GM23248 (cell line): ENCODE measurements at places on chromosomes 2 and 18. TPM values are rescaled to one million over a fixed set of nuclear protein-coding genes. Genes with fewer than 3 reads are reported as not detected.

BOK gene
- total RNA-seq = 36.0 and 46.6 TPM in 2 replicates

RFTN2 gene
- 1.6 and 2.1 TPM in 2 replicates for total RNA-seq

CDKL4 gene
- 0.22 TPM in 1 of 2 replicates, not detected in the other for total RNA-seq

ME2 gene
- total RNA-seq = 24.5 and 32.2 TPM in 2 replicates

ZBTB7C gene
- not detected in 2 replicates for total RNA-seq

HOXD9 gene
- 4.2 and 7.0 TPM in 2 replicates for total RNA-seq

STARD6 gene
- not detected in 2 replicates for total RNA-seq

- no peak overlapping the region for H3K27ac ChIP-seq
- no peak for DNase-seq
- H3K4me3 ChIP-seq = no peak overlapping the region
- no peaks in the 10 kb centered on the region for H3K36me3 ChIP-seq
- no peaks in the 10 kb centered on the region for H3K27me3 ChIP-seq
- H3K4me1 ChIP-seq = peaks cover 24% of the 10 kb centered on the region
These were observed 103.8 kb downstream of the PLCL1 start for GRCh38 chr2:197908156-197908555.

DNA sequence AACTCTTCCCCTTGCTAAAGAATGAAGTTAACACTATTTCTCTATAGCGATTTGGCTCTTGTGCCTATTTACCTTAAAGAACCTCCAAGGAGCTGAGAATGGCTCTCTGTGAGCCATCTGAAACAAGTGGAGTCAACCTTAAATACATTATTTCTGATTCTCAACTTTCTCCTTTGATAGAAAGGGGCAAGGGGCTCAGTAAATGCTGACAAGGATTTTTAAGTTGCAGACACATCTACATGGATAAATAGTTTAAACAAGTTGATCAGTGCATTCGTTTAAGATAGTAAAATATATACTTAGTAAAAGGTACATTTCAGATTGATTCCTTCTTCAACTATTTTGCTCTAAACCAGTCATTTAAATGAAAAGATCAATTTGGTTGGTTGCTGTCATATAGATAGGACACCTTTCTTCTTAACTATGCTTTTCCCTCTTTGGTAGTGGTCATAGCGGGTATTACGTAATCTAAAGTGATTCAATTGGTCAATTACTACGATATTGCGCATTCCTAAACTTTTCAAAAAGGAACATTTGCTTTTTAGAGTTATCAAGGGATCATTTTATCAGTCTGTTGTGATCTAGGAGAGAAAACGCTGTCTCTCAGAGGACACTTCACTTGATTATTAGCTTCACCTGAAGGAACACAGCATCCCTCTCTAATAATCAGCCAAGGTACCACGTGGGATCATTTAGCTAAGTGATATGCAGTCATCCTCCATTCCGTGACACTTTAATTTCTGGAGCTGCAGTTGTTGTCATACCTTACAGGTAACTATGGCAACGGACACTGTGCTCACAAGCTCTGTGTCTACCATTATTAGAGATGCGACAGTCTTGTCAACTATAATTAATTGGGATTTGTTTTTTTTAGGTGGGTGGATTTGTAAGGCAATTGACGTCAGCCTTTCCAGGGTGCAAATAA is 50.9 kb upstream of the KCNE4 start:
- no peaks in the 10 kb centered on the region for H3K36me3 ChIP-seq
- no peaks in the 10 kb centered on the region for H3K27me3 ChIP-seq
- H3K4me3 ChIP-seq = no peak overlapping the region

DNA sequence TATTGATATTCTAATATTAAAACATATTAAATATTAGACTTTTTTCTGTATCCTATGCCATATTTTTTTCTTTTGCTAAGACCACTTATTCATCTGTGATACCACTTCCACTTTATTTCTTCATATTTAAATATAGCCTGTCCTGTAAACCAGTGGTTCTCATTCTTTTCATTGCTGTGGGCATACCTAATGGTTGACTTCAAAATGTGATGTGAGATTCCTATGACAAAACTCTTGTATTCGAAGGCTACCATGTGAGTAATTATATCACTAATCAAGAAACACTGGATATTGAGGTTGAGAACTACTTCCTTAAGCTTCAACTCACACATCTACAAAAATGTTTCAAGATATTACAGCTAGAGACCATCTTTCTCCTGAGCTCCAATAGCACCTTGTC is 3.6 kb downstream of the SCRN3 start:
- H3K4me3 ChIP-seq = no peak overlapping the region
- no peaks in the 10 kb centered on the region for H3K27me3 ChIP-seq
- H3K36me3 ChIP-seq = peaks cover 10% of the 10 kb centered on the region; the same call in 1 of the 2 replicates
- H3K4me1 ChIP-seq = peaks cover 7% of the 10 kb centered on the region

DNA sequence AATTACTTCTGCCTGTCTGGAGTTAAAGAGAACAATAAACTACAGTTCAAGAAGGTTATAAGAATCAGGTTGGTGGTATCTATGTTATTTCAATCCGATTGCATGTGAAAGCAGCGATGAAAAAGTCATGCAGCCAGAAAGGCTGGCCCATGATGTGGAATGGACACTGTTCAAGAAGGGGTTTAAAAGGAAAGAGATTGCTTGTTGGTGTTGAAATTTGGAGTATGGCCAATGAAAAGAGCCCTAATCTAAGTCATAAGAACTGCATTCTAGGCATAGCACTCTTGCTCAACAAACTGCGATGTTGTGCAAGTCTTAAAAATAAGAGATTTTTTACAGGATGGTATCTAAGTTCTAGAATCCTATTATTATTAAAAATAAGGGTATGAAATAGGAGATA is 61.3 kb downstream of the EFEMP1 start:
- no peaks in the 10 kb centered on the region for H3K27me3 ChIP-seq
- H3K36me3 ChIP-seq = peaks cover 22% of the 10 kb centered on the region
- H3K4me3 ChIP-seq = peak overlapping the region; percentile 37
- H3K27ac ChIP-seq = peak overlapping the region; percentile 100
- peaks cover 52% of the 10 kb centered on the region for H3K4me1 ChIP-seq

GRCh38 chr2:203689426-203690116 is 16.9 kb upstream of the CD28 start:
- no peak for DNase-seq
- H3K4me3 ChIP-seq = 0 out of 2 replicates have a peak overlapping the region, but pooled peaks have one; percentile 2
- no peaks in the 10 kb centered on the region for H3K36me3 ChIP-seq
- peaks cover 56% of the 10 kb centered on the region for H3K4me1 ChIP-seq
- H3K27me3 ChIP-seq = no peaks in the 10 kb centered on the region
- H3K27ac ChIP-seq = peak overlapping the region; percentile 100

GRCh38 chr2:85414761-85415553 is 3.6 kb upstream of the SH2D6 start:
- peaks cover 35% of the 10 kb centered on the region for H3K4me1 ChIP-seq
- no peaks in the 10 kb centered on the region for H3K27me3 ChIP-seq
- no peaks in the 10 kb centered on the region for H3K36me3 ChIP-seq
- H3K27ac ChIP-seq = no peak overlapping the region

- peaks cover 18% of the 10 kb centered on the region for H3K4me1 ChIP-seq
- no peaks in the 10 kb centered on the region for H3K36me3 ChIP-seq
- no peak overlapping the region for H3K27ac ChIP-seq
- no peak overlapping the region for H3K4me3 ChIP-seq
- no peaks in the 10 kb centered on the region for H3K27me3 ChIP-seq
These were observed 16.8 kb downstream of the TTC39C start for GRCh38 chr18:24031318-24031717.

- no peak overlapping the region for H3K27ac ChIP-seq
- no peaks in the 10 kb centered on the region for H3K36me3 ChIP-seq
- H3K27me3 ChIP-seq = no peaks in the 10 kb centered on the region
- H3K4me3 ChIP-seq = no peak overlapping the region
These were observed 4.6 kb upstream of the SEH1L start for GRCh38 chr18:12943215-12943614.

- no peaks in the 10 kb centered on the region for H3K4me1 ChIP-seq
- no peak overlapping the region for H3K4me3 ChIP-seq
- H3K27me3 ChIP-seq = no peaks in the 10 kb centered on the region
- no peaks in the 10 kb centered on the region for H3K36me3 ChIP-seq
These were observed 950.3 kb downstream of the TSN start for GRCh38 chr2:122705746-122706145.

- no peak for DNase-seq
- no peak overlapping the region for H3K4me3 ChIP-seq
- peaks cover 26% of the 10 kb centered on the region for H3K27me3 ChIP-seq
- no peaks in the 10 kb centered on the region for H3K4me1 ChIP-seq
- H3K27ac ChIP-seq = no peak overlapping the region
- H3K36me3 ChIP-seq = no peaks in the 10 kb centered on the region
These were observed 174.9 kb upstream of the SMAD2 start for GRCh38 chr18:48105317-48105716.

- no peaks in the 10 kb centered on the region for H3K4me1 ChIP-seq
- H3K27ac ChIP-seq = no peak overlapping the region
- H3K36me3 ChIP-seq = no peaks in the 10 kb centered on the region
- H3K4me3 ChIP-seq = no peak overlapping the region
- DNase-seq = no peak
These were observed 77.8 kb upstream of the ARHGAP15 start for GRCh38 chr2:143051465-143051864.

DNA sequence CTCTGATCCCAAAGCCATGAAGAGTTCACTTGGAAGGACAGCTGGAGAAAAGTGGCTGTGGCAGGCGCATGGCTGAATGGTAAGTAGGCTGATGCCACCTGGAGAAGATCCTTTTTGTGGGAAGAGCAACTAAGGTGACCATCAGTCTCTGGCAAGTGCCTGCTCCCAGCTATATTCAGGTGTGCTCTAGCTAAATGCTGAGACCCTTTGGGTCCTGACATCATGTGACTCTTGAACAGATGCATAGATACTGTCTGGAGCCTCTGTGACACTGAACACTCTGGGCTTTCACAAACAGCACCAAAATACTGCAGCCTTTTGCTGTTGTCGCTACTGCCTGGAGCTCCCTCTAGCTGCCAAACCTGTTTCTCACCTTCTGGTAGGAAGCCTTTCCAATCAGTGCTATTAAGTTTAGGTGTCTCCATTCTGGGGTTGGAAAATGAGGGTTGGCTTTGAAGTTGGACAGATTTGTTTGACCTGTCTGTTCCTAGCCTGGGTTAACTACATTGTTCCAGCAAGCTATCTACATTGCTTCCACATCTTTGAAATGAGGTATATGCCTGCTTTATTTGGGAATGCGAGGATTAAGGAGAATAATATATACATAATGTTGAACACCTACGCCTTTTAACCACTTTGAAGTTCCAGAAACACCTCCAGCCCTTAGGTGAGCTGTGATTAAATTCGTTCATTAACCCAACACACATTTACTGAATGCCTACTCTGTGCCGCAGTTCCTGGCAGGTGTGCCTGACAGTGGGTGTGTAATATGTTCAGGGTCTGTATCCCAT is 3.1 kb downstream of the EGR4 start:
- no peak overlapping the region for H3K27ac ChIP-seq
- no peaks in the 10 kb centered on the region for H3K4me1 ChIP-seq
- DNase-seq = peak; percentile 63
- H3K36me3 ChIP-seq = no peaks in the 10 kb centered on the region
- no peak overlapping the region for H3K4me3 ChIP-seq

DNA sequence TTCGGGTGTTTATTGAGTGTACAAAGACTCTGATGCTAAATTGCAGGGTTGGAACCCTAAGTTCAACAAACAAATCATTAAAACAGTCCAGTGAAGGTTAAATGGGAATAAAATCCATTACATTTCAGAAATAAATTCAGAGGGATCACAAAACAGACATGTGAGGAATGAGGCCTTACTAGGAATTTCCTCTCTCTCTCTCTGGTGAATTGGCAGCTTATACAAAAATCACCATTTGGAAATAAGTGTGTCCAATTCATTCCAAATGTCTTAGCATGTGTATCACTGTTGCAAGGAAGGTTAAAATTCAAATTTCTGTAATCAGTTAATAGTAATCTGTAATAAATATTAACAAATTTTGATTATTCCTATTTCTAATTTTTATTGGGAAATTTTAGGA is 228.6 kb upstream of the PXDN start:
- H3K4me1 ChIP-seq = no peaks in the 10 kb centered on the region
- DNase-seq = no peak
- no peak overlapping the region for H3K4me3 ChIP-seq
- H3K27ac ChIP-seq = no peak overlapping the region
- no peaks in the 10 kb centered on the region for H3K36me3 ChIP-seq
- no peaks in the 10 kb centered on the region for H3K27me3 ChIP-seq

- no peaks in the 10 kb centered on the region for H3K36me3 ChIP-seq
- H3K27me3 ChIP-seq = peaks cover 12% of the 10 kb centered on the region; the same call in 1 of the 2 replicates
- H3K4me1 ChIP-seq = no peaks in the 10 kb centered on the region
- H3K4me3 ChIP-seq = no peak overlapping the region
- DNase-seq = peak; percentile 43
- peak overlapping the region; percentile 61 for H3K27ac ChIP-seq
These were observed 7.4 kb downstream of the UGT1A6 start for GRCh38 chr2:233700028-233700635.
